ENCODE measurements at places on chromosomes 5 and 9.
A peak's percentile ranks its signal among the peaks of the same experiment; 100 is the strongest.

DNA sequence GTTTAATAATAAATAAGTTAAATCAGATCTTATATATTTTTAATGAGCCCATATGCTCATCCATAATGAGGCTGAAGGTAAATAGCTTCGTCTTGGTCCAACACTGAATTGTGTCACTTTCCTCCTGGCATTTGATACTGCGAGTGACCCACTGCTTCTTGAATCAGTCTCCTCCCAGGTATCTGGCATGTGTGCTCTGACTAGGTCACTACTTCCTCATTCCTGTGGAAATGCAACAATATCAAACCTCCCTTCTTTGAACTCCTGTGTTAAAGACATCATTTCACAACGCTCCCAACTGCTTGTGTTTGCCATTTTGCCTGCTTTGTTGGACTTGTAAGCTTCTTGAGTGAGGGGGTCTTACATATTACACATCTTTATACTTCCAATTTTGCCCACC, 157.7 kb downstream of the SLC24A2 start:
- DNase-seq = no peak

DNA sequence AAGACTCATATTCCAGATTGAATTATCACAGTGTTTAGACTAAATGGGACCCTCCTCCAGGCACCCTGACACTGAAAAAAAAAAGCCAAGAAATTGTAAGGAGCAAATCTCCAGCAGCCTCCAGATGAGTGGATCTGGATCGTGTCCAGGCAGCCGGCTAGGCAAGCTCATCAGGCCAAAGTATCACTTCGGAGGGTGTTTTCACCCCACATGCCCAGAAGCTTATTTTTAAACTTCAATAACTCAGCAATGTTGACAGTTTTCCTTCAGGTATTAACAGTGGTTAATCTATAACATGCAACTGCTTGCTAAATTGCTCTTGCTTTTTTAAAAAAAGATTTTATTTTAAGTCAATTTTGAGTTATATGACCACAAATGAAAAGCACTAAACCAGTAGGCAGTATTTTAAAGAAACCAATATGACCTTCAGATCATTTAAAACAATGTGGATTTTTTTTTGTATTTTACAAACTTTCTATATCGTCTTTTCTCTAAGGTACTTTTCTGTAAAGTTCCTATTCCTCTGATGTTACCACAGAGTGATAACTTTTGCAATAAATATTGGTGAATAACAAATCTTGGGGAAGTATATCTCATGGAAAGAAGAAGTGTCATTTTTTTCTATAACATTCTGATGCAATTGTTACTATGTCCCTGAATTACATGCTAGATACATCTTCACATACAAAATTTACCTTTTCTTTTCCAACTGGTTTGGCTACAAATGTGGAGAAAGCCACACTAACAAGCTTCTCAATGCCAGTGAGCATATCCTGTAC, 30.7 kb downstream of the ACOT12 start:
- DNase-seq = no peak

DNA sequence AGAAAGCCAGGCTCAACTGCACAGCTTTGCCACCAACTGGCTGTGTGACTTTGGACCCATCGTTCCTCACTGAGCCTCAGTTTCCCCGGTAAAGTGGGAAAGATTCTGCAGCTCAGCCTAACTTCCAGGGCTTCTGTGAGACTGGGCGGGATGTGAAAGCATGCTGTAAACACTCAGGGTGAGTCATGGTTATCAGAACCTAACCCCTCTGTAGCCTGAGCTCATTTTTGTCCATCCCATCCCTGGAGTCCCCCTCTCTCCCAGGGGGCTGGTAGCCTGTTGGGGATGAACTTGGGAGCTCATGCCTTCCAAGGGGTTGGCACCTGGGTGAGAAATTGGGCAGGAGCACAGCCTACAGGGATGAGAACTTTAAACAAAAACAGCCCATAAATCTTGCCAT, 2.3 kb downstream of the CCDC69 start:
- no peak for DNase-seq

GRCh38 chr5:165497707-165498106, 1992.3 kb downstream of the MAT2B start:
- peak; percentile 1 for DNase-seq

GRCh38 chr9:38110476-38110875, 41.4 kb upstream of the SHB start:
- DNase-seq = no peak

DNA sequence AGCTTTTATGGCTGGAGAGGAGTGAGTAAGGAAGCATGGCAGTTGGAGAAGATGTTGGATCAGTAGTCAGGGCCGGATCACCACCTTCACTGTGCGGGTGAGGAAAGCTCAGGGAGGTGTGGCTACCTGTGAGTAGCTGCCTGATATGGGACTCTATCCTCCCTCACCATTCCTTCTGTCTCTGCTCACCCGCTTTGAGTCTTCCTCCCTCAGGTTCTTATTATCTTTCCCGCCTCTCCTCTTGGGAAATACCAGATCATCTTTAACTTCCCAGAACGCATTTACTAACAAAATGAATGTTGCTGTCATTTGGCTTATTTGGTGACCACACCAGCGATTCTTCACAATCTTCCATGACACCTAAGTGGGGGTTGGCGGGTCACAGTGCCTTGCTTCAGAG, 140.7 kb upstream of the GPR151 start:
- DNase-seq = peak; percentile 10

DNA sequence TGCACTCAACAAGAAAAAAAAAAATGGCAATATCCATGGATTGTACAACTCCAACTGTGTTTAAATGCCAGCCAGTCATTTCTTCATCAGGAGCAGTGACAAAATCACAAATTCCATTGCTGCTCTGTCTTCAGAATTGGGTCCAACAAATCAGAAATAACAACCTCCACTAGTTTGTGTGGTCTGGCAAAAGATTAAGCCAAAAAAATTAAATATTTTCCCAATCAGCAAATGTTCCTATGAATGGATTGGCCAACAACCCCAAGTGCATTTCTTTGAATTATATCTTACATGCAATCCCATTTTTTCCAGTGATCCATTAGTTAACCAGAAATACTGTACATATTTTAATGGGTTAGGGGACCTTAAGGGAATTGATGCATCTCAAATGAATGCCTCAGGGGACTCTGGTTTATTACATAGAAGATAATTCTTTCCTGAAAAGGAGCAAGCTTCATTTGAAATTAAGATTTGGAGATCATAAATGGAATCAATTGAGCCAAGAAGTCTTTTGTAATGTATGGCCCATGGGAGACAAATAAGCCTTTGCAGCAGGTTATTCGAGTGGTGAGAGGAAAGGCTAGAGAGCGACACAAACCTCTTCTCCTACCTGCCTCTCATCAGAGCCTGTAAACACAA, 131.8 kb downstream of the TLE1 start:
- DNase-seq = no peak

DNA sequence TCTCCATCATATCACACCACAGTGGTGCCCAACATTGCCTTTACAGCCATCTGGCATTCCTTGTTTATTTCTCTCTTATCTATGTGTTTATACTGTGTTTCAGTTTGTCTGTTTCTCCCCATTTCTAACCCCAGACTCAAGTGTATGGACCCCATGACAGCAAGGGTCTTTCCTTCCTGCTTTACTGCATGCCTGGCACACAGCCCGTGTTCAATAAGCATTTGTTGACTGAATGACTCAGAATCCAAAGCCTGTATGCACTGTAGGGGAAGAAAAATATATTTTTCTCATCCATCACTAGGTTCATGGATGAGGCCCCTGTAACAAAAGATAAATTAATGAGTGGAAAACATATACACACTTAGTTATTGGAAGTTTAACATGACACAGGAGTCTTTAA, 190.8 kb upstream of the SEMA6A start:
- no peak for DNase-seq

DNA sequence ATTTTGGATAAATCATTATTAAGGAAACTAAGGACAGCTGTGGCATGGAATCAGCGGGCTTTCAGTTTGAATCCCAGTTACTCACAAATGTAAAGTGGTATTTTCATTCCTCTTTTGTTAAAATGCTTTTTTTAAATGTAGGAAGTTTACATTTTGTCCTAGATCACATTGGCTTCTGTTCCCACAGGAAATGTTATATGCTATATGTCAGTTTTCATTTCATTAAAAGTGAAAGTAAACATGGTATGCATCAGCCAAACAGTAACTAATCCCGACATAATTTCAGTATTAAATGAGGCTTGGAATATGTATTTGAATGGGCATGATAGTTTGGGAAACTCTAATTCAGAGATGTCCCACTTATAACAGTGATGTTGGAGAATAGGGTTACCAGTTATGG, 18.6 kb upstream of the SMIM15 start:
- no peak for DNase-seq

GRCh38 chr9:16257604-16258003, 612.9 kb downstream of the BNC2 start:
- no peak for DNase-seq

GRCh38 chr5:140251527-140251973, 51.4 kb downstream of the PFDN1 start:
- no peak for DNase-seq

GRCh38 chr5:169577951-169578350, 5.6 kb upstream of the SPDL1 start:
- DNase-seq = peak; percentile 19

DNA sequence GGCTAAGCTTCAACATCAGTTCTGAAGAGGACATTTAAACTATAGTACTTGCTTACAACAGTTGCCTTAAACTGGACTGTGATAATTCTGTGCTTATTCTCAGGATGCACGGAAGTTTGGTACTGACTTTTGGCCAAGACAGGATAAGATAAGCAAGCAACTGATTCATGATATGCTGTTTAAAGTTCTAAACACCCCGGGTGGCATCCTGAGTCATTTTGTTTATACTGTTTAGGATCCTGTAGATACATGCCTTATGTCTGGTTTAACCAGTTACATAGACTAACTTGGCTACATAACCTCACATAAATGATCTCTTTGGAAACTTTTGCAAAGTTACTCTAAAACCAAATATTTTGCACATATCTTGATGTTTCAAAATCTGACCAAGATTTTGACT, 95.9 kb downstream of the CDH9 start:
- no peak for DNase-seq

DNA sequence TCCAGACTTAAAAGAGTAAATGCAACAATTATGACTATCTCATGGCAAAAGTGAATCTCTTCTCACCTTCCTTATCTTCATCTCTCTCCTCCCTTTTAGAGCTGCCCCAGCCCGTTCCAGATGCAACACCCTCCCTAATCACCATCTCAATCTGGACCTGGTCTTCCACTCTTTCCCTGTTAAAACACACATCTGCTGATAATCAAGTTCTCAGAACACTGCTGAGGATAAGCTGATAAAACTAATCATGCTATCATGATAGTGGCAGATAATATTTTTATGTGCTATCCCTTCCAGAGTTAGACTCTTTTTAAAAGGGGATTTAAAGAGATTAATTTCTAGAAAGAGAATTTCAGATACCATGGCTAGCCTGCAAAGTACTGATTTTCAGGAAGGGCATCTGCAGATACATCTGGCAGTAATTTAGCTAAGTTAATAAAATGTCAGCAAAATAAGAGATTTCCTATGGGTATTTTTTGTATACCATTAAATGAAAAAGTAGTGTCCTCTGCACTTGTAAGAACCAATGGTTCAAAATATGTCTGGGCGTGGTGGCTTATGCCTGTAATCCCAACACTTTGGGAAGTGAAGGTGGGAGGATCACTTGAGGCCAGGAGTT, 17.2 kb downstream of the SGTB start:
- DNase-seq = no peak

DNA sequence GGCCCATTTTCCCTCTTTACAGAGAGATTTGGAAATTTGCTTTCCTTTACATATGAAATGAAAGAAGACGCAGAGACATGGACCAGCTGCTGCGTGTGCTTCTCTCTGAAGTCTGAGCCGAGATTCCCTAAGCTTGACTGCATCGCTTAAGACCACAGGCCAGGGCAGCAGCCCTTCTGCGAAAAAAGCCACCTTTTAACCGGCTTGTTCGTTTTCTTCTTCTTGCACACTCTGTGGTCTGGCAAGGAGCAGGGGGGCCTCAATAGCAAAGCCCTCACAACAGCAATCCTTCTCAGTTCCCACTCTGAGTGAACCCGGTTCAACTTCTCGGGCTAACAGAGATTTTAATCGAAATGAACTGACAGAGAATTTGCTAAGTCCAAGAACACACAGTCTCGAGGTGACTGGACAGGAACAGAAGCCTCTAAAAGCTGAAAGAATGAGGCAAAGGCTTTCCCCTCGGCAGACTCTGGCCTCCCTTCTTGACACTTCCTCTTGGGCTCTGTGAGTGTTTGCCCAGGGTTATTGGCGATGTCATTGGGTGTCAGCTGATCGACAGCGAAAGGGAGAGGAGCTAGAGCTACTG, 512.9 kb upstream of the KLF4 start:
- no peak for DNase-seq

DNA sequence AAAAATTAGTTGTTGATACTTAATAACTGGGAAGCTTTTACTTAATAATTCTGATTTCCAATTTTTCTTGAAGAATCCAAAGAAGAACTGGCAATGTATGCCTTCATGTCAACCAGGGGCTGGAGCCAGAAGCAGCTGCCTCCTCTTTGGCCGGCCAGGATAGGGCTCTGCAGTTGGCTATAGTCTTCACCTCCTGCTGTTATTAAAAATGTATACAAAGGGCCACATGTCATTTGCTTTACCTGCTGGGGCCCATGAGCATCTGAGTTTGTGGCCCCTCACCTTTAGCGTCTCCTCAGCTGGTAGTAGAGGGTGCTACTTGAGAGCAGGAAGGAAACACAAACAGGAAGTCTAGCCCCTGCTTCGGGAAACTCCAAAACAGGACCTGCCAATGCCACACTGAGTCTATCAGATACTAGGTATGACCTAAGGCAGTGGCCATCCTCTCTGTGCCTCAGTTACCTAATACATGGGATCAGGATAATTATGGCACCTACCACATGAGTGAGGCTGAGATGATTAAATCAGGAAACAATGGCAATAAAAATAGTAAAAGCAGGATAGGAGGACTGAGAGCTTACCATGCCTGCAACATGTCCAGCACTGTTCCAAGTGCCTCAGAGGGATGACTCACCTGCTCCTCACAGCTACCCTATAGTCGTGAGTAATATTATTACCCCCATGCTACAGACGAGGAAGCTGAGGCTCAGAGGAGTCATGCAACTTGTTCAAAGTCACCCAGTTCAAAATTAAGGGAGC, 21.3 kb downstream of the CCDC69 start:
- no peak for DNase-seq

DNA sequence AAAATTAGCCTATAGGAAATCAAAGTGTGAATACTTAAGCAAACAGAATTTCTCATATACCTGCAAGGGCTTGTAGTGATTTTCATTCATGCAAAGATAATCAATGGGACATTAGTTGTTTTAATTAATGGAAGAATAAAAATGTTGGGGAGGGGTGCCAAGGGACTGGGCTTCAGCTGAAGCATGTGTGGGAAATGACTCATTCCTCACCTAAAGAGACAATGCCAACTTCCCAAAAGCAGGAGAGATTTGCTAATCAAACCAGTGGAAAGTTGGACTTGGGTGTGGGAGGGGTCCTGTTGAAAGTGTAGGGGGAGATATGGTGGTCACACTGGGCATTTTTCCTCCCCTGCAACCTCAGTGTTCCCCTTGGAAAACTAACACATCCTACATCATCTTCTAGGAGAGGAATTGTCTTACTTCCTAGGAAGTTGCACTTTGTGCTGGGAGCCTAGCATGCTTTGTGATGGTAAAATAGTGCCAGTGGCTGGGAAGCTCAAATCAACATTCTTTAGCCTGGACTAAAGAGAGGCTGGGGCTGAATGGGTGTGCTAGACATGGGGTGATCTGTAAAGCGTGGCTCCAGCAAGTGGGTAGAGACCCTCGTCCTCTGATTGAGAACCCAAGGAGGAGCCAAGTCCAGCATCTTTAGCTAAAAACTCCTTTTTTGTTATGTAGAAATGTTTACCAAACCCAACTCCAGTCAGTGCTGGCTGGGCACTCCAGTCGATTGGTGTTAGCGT, 6.4 kb upstream of the LHX2 start:
- DNase-seq = no peak
